ENCODE measurements at places on chromosomes 1 and 21. TPM values are rescaled to one million over a fixed set of nuclear protein-coding genes. Genes with fewer than 3 reads are reported as not detected.

- no peak for DNase-seq
Measured at GRCh38 chr1:203524152-203524551, 30.2 kb downstream of the OPTC start.

- no peak for DNase-seq
Measured at GRCh38 chr1:6958407-6959030, 173.3 kb downstream of the CAMTA1 start.

GRCh38 chr1:153790313-153790965 is 15.2 kb downstream of the SLC27A3 start:
- no peak for DNase-seq

- DNase-seq, result peak; percentile 39
Measured at GRCh38 chr1:28370239-28371009, 884 bp downstream of the PHACTR4 start.

DNA sequence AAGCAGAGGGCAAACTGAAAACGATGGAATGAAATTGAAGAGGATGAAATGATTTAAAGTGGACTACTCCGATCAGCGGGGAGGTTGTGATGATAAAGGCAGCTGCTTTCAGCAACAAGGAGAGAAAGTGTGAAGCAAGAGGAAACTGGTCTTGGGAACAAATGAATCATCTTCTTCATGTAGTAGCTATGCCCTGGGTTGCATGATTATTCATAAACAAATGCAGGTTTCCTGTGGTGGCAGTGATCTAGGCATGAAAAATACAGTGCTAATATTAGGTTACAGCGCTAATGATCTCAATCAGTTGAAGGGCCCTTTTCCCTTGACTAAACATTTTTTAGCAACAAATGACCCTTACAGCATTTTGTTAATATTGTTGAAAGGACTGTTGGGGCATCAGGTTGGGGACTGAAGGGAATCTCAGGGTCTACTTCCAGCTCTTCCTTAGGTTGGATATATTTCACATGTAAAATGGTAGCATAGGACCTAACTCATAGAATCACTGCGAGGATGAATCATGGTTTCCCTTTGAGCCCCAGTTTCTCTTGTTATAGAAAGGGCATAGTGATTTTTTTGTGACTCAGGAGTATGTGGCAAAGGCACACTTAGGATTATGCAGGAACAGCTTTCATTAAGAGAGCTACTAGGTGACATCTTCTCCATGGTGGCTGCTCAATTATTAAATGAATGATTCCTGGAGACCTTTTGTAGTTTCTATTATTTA is 1.9 kb upstream of the ZFYVE9 start:
- DNase-seq, result peak; percentile 89

DNA sequence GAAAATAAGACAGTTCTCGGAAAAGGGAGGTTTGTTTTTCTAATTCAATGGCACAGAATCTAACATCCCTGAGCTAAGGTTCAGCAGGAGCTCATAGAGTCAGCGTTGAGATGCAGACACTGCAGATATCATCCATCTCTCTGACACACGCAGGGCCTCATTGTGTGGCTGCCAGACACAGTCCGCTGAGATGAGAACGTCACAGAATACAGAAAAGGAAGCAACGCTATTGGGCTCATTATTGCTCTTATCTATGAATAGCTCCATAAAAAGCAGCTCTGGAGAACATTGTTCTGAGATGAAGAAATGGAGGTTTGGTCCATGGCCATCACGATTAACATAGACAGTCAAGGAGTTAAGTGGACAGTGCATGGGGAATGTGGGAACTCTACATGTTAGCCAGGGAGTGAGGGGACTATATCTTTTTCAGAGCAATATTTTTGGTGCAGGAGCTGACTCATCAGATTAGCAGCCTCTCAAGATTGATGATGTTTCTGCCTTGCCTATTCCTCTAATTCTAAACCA is 771.6 kb upstream of the CXADR start:
- no peak for DNase-seq

DNA sequence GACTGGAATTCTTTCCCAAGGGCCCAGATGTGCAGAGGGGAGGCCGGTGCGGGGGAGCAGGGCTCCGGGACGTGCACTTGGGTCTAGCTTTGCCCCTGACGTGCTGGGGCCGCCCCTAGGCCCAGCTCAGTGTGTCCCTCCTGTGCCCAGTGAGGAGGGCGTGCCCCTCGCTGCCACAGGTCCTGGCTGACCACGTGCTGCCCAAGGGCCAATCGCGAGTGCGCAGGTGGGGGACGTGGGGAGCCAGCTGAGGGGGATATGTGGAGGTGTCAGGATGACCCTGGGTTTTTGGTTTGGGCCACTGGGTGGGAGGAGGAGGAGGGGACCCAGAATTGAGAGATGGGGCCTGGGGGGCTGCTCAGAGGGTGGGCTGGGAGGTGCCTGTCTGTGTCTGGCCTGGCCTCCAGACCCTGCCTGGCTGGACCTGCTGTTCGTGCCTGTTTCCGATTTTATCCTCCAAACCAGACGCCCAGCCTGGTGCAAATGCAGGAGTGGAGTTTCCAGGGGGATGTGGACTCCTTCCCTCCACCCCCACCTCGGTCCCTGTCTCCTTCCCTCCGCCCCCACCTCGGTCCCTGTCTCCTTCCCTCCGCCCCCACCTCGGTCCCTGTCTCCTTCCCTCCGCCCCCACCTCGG is 6.1 kb upstream of the RNF223 start:
- DNase-seq, result peak; percentile 33

- peak; percentile 91 for DNase-seq
Measured at GRCh38 chr21:38327984-38328383, 71.2 kb downstream of the KCNJ15 start.

- DNase-seq, result no peak
Measured at GRCh38 chr1:224923726-224924125, 5.7 kb upstream of the DNAH14 start.

GRCh38 chr1:90671251-90671650 is 45.9 kb downstream of the BARHL2 start:
- DNase-seq, result no peak

DNA sequence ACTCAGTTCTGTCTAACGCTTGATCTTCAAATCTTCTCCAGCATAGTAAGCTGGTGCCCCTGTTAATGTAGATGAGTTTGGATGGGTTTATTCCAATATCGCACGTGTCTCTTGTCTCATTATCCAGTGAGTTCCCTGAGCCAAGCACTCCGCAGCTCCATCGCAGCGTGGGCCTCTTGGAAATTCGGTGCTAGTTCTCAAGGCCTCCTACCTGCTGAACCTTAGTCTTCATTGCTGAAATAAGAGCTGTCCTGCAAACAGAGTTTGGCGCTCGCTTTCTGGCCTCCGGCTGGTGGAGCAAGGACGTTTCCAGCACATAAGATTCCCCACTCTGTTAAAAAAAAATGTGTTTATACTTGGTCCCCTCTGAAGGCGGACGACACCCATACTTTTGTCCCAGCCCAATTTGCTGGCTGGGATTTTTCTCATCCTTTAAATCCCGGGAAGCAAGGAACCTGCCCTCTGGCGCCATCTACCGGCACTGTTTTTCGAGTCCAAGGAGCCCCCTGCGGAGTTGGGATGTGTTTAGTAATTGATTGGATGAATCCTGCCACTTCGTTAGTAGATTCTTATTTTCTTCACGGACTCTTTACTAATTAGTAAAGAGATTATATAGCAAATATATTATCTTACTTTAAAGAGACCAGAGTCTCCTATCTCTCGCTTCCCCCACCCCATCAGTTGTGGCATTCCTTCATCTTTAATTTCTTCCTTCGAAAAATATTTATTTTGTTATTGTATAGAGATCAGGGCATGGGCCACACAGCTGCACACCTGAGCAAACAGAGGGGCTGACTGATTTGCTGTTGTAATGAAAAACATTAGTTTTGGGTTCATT is 14.7 kb downstream of the JUN start:
- peak; percentile 45 for DNase-seq

The BEND5 gene
- 1.9 TPM for total RNA-seq

The FCGR3B gene
- not detected for total RNA-seq

The KCNH1 gene
- 7.1 TPM for total RNA-seq

The UMODL1 gene
- not detected for total RNA-seq

Data from renal cortical epithelial cell (primary cell).